Putamen (tissue), 1 donor: ENCODE measurements at places on chromosomes 6 and 20.

DNA sequence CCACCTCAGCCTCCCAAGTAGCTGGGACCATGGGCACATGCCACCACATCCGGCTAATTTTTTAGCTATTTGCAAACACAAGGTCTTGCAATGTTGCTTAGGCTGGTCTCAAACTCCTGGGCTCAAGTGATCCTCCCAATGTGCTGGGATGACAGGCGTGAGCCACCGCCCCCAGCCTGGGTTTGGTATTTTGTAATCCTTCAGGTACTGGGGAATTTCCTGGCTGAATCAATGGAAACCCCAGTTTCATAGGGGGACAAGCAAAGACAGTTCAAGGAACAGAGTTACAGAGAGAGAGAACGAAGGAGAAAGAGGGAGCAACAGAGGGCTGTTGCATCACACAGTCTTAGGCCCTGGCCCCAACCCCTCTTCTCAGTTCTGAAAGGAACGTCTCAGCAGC lies 35.7 kb downstream of the RAB44 start:
- DNase-seq, result no peak

GRCh38 chr6:26597389-26597766 lies 625 bp downstream of the ABT1 start:
- DNase-seq, result no peak

GRCh38 chr20:49790077-49790798 lies 22.4 kb upstream of the SLC9A8 start:
- DNase-seq, result no peak

- no peak for DNase-seq
Measured at GRCh38 chr6:159461266-159461665, 231.8 kb downstream of the SOD2 start.

- no peak for DNase-seq
Measured at GRCh38 chr6:43715056-43715788, 27.6 kb upstream of the MRPS18A start.

GRCh38 chr6:11232770-11233626 lies 530 bp upstream of the NEDD9 start:
- DNase-seq, result no peak

DNA sequence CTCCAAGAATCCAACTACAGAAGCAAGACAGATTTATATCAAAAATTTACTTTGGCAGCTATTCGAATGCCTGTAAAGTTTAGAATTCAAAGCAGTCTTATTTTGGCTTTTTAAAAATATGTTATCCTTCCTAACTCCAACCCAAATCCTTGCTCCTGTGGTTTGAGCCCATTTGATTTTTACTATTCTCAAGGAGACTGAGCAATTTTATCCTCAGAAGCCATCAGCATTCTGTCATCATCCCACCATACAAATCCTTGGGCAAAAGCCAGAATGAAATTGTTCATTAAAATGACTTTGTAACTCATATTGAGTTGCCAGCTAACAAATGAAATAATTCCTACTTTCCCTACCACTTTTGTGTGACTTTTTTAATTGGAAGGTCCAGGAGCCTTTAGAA lies 392.8 kb downstream of the ADGRB3 start:
- DNase-seq, result no peak

DNA sequence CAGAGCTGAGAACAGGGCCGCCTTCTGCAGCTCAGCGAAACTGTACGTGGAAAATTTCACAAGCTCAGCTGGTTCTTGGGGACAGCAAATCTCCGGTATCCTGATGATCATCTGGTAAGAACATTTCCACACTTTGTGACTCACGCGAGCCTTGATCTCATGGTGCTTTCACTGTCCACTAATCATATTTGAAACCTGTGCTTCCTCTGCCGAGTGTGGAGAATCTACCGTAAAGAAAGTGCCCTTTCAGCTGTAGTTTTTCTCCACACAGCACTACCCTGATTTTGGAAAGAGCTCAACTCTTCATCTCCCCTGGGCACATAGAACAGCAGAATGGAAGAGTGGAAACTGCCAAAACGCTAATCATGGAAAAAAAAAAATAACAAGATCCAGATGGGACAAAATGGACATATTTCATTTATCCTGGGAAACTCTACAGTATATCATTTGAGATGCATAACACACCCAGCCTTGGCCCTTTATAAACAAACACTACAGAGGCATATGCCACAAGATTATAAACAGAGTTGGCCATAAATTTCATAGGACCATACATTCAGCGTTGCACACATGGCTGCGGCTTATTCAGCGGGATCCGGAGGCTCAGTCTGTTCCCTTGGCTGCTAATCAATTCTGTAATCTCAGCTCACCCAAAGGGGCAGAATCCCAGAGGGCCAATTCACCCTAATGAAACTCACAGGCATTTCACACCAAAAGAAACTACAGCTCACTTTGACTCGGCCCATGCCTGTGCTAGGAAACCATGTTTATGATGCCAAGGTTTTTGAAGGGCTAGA lies 434.5 kb downstream of the HDGFL1 start:
- no peak for DNase-seq

DNA sequence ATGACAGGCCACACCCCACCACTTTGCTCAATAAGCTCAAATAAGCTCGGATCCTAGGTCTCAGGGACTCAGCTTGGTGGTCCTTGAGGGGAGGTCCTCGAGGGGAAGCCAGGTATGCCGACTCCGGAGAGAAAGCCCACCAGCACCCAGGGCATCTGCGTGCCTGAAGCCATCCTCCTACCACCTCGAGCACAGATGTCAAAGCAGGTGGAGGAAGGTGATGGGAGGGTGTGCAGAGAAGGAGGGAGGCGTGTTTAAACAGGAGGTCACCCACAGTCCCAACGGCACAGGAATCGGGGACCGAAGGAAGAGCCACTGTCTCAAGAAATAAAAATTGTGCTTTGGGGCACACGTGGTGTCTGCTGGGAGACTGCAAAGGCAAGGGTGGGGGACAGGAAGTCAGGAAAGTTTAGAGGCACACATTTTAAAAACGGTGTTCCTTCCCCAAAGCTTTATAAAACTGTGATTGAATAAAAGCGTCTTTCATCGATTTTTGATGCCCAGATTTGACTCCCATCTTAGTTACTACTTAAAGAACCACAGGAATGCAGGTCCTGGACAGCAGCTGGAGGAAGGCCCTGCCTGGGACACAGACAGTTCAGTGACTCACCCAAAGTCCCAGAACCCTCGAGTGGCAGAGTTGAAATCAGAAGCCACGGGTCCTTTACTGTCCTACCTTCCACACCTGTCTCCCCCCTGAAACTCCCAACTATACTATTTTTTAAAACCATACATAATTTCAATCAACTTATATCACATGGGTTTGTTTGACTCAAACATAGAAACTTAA lies 221.0 kb upstream of the PDE10A start:
- DNase-seq, result no peak

- DNase-seq, result no peak
Measured at GRCh38 chr20:63377256-63377941, 16.2 kb upstream of the CHRNA4 start.

GRCh38 chr6:161242779-161243693 lies 30.8 kb downstream of the AGPAT4 start:
- DNase-seq, result peak; percentile 52

- no peak for DNase-seq
Measured at GRCh38 chr6:120622127-120622631, 712.1 kb downstream of the TBC1D32 start.

DNA sequence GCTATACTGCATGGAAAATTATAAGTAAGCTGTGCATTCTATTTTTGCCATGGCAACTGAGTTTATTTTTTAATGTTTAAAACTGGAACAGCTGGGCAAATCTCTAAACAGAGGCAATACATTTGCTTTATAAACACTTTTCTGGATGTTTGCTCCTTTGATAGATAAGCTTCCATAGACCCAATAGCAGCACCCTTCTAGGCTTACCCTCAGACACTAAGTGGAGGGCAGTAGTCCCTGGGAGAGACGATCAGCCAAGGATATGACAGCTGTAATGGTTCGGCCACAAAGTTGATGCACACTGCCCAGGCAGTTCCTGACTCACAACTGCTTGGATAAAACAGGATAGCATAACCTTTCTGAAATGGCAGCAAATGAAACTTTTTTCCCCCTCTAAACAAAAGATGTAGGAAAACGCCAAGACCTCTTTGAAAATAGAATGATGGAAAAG lies 8.5 kb upstream of the MRPS10 start:
- DNase-seq, result no peak

- DNase-seq, result peak; percentile 94
Measured at GRCh38 chr20:36745927-36746659, at the start of gene NDRG3. Gene NDRG3 (minus strand): TSS chr20:36746090. CDS start chr20:36721735, 24,355 bp downstream.

DNA sequence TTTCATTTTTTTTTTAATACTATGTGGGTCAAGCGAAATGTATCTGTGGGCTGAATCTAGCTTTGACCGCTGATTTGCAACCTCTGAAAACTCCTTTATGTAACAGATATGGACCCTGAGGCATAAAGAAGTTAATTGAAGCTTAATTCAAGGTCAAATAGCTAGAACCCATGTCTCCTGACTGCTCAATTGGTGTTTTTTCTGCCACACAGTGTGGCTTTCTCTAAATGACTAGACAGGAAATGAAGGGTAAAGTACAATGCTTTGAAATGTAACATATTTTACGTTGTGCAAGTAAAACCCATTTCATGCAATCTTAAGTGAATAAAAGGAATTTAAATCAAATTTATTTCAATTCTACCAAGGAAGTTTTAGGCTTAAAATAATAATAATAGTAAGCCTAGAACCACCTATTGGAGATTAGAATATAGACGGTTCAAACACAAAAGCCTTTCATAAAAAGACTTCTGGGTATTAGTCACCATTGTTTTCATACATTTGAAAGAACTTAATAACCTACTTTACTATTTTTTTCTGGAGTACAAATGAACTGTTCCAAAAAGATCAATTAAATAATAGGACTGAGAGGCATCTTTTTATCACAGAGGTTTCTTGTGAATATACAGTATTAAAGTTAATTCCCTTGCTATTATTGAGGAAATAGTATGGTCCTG lies 279.8 kb downstream of the EPHA7 start:
- DNase-seq, result no peak

DNA sequence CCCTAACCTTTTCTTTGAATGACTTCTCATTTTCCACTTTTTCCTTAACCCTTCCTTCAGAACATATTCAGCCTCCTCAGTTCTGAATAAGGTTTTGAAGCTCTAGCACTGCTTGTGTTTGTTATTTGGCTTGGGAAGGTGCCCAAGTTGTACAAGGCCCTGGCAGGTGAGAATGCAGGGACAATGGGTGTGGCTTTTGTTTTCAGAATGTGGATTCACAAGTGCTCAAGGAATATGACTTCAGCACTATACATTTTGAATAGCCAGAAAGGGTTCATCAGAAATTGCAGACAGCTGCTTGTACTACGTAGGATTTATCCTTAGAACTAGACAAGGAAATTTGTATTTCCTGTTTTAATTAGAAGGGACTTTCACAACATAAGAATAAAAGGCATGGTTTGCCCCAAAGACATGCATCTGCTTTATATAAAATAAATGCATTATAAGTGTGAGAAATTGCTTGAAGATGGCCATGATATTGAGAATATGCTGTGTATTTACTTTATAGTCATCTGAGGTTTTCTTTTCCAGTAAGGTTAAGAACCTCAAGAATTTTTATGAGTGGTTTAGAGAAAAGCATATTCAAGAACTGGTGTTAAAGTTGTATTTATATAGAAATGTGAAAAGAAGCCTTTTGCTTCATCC lies 29.3 kb upstream of the PRDM1 start:
- no peak for DNase-seq

DNA sequence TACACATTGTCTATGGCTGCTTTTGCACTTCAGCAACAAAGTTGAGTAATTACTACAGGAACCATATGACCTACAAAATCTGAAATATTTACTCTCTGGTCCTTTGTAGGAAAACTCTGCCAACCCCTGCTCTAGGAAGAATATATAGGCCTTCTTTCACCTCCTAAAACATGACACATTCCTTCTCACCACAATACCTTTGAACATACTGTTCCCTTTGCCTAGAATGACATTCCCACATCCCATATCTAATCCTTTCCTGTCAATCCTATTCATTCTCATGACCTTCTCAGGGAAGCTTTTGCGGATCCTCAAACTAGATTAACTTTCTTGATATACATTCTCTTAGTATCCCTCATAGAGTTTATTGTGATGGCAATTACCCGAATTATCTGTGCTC lies 18.0 kb upstream of the NCOA6 start:
- no peak for DNase-seq

DNA sequence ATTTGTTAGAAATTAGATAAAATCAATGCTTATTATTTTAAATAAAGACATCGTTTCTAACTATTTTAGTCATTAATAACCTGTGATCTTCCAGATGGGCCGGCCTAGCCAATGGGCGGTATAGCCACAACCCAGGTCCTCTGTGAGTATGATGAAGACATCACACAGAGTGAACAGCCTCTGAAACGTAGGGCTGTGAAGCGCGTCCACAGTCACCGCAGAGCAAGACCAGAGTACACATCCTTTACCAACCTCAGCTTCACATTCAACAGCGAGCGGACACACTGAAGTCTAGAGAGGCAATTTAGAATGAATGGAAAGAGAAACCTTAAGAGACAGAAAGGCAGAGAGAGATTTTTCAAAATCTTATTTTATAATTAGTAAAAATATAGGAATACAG lies 125.0 kb upstream of the RPS6KA2 start:
- DNase-seq, result no peak

- no peak for DNase-seq
Measured at GRCh38 chr20:41483553-41483930, 116.9 kb upstream of the EMILIN3 start.

- DNase-seq, result no peak
Measured at GRCh38 chr6:6700407-6701270, 112.1 kb downstream of the LY86 start.

GRCh38 chr6:27375613-27376079 lies 12.9 kb upstream of the ZNF391 start:
- peak; percentile 6 for DNase-seq

DNA sequence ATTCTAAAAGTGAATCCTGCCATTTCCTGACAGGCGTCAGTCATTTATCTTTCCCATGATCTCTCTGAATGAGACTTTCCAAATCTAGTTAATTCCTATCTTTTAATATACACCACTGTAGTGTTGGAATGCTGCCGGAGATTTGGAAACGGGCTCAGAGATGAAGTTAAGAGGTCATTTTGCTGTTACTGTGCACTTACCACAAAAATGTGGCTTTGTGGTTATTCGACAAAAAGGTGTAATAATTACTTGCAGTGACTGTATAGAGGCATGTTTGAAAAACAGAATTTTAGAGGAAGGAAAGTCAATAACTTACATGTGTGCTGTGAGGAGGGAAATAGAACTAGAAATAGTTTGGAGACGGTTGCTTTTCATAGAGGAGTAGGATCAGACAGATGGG lies 460.2 kb upstream of the BTBD3 start:
- no peak for DNase-seq

- no peak for DNase-seq
Measured at GRCh38 chr20:8627340-8628004, 441.4 kb upstream of the PLCB4 start.

DNA sequence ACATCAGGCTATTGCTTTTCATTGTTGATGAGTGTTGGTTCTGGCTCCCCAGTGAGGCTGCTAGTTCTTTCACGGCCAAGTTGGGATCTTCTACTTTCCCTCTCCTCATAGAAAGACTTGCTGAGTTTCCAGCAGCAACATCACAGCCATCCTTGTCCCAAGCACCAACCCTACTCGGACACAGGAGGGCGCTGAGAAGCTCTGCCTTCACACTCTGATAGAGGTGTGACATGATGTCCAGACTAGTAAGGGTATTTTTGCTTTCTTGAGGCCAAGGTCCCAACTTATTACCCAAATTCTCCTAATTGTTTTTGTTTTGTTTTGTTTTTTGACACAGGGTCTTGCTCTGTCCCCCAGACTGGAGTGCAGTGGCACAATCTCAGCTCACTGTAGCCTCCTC lies 3.0 kb upstream of the GCM1 start:
- DNase-seq, result no peak
